Placental epithelial cell (primary cell): ENCODE measurements at places on chromosomes 3 and 15. TPM values are rescaled to one million over a fixed set of nuclear protein-coding genes. Genes with fewer than 3 reads are reported as not detected.

The CIDEC gene
- total RNA-seq, result 3.5 and 5.1 TPM in 2 replicates

The ROPN1B gene
- total RNA-seq, result not detected in 2 replicates

The PCSK6 gene
- total RNA-seq, result 2.4 and 5.5 TPM in 2 replicates

The GOLGA8T gene
- not detected in 2 replicates for total RNA-seq

The GLCE gene
- total RNA-seq, result 13.3 and 15.4 TPM in 2 replicates

The ZMYND10 gene
- 0.33 and 1.6 TPM in 2 replicates for total RNA-seq

The SGO1 gene
- 1.7 and 2.0 TPM in 2 replicates for total RNA-seq

The BHLHE40 gene
- 71.5 and 117 TPM in 2 replicates for total RNA-seq

The PRSS50 gene
- 0.54 and 4.3 TPM in 2 replicates for total RNA-seq

The GCNT3 gene
- not detected in 2 replicates for total RNA-seq

The GOLGA6D gene
- not detected in 2 replicates for total RNA-seq

The PTPN23 gene
- total RNA-seq, result 21.2 and 43.9 TPM in 2 replicates

The MASP1 gene
- total RNA-seq, result under 0.01 TPM in 2 replicates

The CSPG5 gene
- 0.33 and 1.6 TPM in 2 replicates for total RNA-seq

The ECE2 gene
- total RNA-seq, result not detected in 2 replicates

The RTP1 gene
- total RNA-seq, result not detected in 2 replicates

The GCHFR gene
- total RNA-seq, result 4.3 and 5.5 TPM in 2 replicates

The GMNC gene
- under 0.01 TPM in 1 of 2 replicates, not detected in the other for total RNA-seq

The STX19 gene
- total RNA-seq, result 0.79 and 1.2 TPM in 2 replicates

The CLRN1 gene
- total RNA-seq, result not detected in 2 replicates

The TRPM1 gene
- total RNA-seq, result not detected in 2 replicates

The GRIP2 gene
- total RNA-seq, result under 0.01 TPM in 2 replicates

The CYP8B1 gene
- total RNA-seq, result not detected in 2 replicates

The PLOD2 gene
- total RNA-seq, result 55.4 and 134 TPM in 2 replicates

The CHRNB4 gene
- total RNA-seq, result under 0.01 TPM in 1 of 2 replicates, not detected in the other

The GPR171 gene
- total RNA-seq, result not detected in 2 replicates

The SEMA3F gene
- total RNA-seq, result 10.4 and 13.7 TPM in 2 replicates

The TRIM71 gene
- 7.9 and 8.2 TPM in 2 replicates for total RNA-seq

The CPNE4 gene
- not detected in 2 replicates for total RNA-seq

The TIMP4 gene
- 0.39 and 7.8 TPM in 2 replicates for total RNA-seq

The EXD1 gene
- total RNA-seq, result not detected in 2 replicates

The ADAMTSL3 gene
- total RNA-seq, result not detected in 2 replicates

The HYKK gene
- 0.39 and 1.7 TPM in 2 replicates for total RNA-seq
